LHCN-M2 (cell line): ENCODE measurements at places on chromosomes 1 and 21.

DNA sequence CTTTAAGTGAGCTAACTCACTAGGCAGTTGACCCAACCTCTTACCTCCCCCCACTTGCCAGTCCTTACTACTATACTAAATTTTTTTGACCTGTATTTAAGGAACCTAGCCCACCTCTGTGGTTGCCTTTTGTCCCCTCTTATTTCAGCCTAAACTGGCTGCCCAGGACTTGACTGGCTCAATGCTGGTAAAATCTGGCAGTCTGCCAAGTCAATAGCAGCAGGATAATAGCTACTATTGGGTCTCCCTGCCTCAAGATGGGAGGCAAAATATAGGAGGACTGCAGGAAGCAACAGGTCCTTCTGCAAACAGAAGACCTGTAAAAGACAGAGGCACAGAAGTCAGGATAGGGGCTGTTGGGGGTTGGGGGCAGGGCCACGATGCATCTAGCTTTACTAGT, 144.2 kb upstream of the POGK start:
- DNase-seq, result no peak

GRCh38 chr1:43688594-43689000, 18.7 kb upstream of the ST3GAL3 start:
- DNase-seq, result peak; percentile 99

GRCh38 chr1:236568285-236568894, 35.9 kb downstream of the HEATR1 start:
- DNase-seq, result no peak

DNA sequence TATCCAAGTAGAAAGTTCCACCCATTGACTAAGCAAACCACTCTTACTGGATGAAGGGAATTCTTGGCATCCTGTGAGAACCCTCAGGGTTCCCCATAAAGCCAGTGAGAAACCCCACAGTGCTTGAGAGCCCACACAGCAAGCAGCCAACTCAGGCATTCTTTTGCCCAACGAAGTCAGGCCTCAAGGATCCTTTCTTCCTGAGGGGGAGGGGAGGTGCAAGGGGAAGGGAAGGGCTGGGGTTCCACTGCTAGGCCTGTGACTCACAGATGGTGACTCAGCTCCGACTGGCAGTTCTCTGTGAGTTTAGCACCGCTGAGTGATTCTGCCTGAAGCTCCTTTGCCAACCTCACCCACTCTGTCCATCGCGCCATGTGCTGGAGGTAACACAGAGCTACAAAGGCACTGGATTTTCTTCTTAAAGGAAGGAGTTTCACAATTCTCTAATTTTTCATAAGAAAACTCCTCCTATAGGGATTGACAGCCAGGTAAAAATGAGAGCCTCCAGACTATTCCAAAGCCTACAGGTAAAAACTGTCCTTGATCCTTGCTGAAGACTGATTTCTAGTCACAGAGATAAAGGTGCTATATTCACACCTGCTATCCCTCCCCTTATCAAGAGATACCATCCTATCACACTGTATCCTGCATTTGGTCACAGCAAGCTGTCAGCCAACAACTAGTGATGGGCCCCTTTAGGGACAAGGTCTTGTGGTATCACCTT, 4.8 kb downstream of the ENO1 start:
- DNase-seq, result peak; percentile 99

DNA sequence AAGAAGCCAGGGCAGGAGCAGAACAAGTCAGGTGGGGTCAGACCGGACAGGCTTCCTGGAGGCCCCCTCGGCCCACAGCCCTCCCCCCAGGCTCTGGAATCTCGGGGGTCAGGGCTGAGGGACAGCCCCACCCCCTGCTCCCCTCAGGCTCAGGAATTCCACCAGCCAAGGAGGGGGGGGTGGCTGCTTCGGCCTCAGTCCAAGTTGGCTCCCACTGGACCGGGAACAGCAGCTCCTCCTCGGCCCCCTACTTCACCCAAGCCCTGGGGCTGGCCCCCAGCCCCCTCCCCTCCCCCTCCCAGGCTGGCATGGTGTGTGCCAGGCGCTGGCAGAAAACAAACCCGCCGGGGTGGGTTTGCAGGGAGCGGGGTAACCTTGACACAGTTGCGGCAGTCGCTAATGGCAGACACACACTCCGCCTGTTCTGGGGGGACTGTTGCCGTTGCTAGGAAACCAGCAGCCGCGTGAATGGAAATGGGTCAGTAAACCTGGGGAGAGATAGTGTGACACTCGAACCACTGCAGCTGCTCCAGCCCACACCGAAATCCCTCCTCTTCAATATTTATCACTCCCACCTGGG, 32.4 kb downstream of the AHDC1 start:
- peak; percentile 56 for DNase-seq
